SIG-M5 (cell line): ENCODE measurements at places on chromosomes 13 and 19.

DNA sequence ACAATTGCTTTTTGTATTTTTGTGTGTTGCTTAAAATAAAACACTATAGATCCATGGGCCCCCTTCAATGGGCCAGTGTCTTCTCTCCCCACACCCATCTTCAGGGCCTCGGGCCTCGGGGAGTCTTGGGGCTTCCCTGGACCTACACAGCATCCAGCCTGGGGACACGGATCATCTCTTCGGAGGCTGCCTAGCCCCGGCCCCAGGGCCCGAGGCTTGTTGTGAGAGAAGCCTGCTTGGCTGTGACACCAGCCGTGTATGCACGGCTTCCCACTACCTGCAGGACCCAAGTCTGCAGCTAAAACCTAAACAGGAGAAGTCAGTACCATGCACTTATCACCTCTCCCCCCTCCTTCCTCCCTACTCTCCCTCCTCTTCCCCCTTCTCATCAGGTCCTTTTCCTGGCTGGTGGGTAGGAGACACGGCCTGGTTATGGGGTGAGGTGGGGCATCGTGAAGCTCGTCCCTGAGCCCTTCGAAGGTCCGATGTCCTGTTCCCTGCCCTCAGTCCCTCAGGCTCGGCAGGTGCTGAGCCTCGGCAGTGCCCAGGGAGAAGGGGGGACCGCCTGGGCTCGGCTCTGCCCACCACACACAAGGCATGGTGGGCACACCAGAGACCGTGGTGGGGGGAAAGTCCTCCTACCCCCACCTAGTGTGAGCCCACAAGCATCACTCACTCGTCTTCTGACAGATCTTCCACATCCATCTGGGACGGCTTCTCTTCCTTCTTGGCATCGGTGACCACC, 9.5 kb downstream of the C13orf46 start:
- no peak for DNase-seq

DNA sequence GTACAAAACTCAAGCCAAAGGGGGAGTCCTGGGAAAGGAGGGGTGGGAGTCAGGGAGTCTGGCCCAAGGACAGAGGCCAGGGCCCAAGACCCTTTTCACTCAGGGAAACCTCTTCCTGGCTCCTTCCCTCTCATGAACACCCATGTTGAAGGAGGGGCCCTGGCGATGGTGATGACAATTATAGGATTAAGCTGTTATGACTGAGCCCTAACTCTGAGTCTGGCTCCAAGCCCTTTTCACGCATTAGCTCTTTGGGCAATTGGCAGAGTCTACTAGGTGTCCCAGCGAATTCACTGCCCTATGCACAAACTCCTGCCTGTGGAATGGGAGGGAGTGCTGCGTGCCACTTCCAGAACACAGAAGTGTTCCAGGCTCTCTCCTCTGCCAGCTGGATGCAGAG, 20.7 kb downstream of the ZNF575 start:
- no peak for DNase-seq

DNA sequence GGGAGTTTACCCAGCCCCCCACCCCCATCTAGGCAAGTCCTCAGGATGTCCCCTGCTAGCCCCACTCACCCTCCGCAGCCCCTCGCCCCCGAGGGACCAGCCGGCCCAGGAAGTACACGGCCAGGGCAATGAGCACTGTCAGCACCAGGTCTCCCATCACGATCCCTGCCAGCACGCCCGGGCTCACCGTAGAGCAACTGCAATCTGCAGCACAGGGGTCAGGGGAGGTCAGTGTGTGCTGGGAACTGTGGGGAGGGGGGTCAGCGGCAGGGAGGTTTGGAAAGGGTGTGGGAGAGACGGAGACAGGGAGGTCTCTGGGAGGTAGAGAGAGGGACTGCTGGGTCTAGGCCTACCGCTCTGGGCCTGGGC, 734 bp downstream of the TYROBP start:
- no peak for DNase-seq

- DNase-seq, result no peak
These were observed 501.3 kb upstream of the ARGLU1 start for GRCh38 chr13:107069108-107069776.

GRCh38 chr19:13797870-13798269, 2.6 kb downstream of the ZSWIM4 start:
- DNase-seq, result no peak

- no peak for DNase-seq
These were observed 4.9 kb downstream of the HNRNPUL1 start for GRCh38 chr19:41269055-41269454.

GRCh38 chr19:38004186-38004520, 97.1 kb downstream of the SIPA1L3 start:
- no peak for DNase-seq

DNA sequence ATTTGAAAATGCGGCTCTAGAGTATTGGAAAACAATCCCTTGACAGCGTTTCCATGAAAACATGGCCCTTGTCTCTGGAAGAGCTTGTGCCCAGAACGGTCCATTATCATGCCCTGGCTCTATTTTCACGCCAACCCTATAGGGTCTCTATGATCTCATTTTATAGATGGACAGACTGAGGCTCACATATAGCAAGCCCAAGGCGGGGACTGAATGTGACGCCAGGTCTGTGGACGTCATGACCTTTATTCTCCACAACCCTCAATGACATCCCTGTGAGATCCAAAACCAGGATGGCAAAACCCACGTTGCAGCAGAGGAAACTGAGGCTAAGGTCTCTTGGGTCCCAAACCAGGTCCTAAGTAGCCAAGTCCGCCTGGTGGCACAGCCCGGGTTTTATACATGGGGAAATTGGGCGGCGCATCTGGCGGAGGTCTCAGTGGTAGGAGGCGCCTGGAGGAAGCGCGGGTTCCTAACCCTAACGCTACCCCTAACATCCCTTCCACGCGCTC, 425 bp upstream of the COLGALT1 start:
- DNase-seq, result no peak

DNA sequence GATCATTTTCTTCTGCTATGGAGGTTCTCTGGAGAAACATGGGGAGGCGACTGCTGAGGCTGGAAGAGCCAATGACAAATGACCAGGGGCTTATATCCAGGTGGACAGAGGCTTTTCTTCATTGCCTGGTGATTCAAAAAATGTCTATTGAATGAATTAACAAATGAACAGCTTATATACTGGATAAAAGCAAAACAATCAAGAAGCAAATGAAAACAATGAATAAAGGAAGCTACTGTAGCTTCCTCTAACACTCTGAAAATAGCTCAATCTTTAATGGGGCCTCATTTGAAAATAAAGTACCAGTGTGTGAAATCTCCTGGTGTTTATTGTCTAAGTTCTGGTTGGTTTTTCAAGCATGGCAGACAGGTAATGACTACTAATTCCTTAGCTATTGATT, 167.5 kb upstream of the TMTC4 start:
- no peak for DNase-seq

GRCh38 chr19:927351-927779, 1.5 kb downstream of the ARID3A start:
- DNase-seq, result no peak
